Activated B cell treated with CpG ODN at 0.5 μM for 24 hours (primary cell): ENCODE measurements at places on chromosomes 11 and 22.

DNA sequence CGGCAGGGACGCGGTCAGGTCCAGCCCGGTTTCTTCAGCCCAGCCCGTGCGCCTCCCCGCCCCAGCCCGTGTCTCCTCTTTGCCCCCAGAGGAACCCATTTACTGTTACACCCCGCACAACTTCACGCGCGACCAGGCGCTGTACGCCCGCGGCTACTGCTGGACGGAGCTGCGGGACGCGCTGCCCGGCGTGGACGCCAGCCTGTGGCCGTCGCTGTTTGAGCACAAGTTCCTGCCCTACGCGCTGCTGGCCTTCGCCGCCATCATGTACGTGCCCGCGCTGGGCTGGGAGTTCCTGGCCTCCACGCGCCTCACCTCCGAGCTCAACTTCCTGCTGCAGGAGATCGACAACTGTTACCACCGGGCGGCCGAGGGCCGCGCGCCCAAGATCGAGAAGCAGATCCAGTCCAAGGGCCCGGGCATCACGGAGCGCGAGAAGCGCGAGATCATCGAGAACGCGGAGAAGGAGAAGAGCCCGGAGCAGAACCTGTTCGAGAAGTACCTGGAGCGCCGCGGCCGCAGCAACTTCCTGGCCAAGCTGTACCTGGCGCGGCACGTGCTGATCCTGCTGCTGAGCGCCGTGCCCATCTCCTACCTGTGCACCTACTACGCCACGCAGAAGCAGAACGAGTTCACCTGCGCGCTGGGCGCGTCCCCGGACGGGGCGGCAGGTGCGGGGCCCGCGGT is 6.5 kb downstream of the PANX2 start:
- DNase-seq = no peak

GRCh38 chr11:116688202-116688540 is 84.6 kb downstream of the BUD13 start:
- DNase-seq = no peak

- DNase-seq = no peak
Measured at GRCh38 chr11:27347359-27348339, 15.4 kb downstream of the CCDC34 start.

DNA sequence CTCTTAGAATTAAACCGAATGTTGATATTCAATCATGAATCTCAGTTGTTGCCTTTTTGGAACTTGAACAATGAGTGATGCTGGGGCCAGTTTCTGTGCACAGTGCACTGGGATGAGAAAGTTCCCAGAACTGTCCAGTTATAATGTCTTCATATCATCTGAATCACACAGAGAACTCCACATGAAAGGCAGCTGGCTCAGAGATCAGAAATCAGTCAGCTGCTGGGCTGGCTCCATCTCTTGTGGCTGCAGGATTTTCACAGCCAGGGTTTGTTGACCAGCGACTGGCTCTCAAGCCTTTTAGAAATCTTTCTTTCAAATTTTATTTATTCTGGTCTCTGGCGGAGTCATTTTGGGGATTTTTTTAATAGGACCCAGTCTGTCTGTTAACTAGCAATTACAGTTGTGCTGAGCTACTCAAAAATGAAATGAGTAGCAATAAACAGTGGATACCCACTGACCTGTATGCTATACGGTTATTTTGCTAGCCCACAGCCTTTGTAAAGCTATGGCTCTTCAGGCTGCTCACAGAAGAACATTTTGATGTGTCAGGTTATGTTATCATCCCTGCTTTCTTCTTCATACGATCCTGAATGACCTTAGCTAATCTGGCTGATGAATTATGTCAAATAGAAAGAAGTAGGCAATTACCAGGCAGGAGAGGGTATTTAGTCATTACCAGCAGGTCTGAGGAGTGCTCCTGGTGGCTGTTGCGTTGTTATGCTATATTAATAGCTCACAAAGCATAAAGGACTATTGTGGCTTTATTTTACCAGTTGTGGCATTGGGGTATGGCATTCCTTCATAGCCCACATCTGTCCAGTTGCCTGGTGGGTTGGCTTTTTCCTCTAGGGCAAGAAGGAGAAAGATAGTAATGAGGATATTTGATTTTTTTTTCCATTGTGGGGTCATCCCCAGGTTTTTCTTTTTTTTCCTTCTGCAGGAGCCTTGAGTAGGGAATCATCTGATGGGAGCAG is 3.6 kb downstream of the FAT3 start:
- no peak for DNase-seq

DNA sequence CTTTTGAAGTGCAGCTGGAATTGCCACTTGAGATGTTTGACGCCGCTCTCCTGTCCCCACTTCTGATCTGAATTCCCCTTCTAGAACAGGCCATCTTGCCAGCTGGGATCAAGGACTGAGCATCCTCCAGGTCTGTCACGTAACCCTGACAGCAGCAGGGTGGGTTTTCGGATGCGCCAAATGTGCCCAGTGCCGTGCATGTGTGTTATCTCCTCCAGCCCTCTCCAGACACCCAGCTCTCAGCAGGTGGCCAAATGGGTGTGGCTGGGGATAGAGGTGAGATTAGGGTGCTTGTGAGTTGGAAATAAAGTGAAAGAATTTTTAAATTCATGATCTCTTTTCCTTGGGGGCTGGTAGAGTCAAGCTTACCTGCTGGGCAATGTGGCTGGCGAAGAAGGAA is 3.3 kb downstream of the OSBP2 start:
- DNase-seq = no peak

- no peak for DNase-seq
Measured at GRCh38 chr22:23401910-23402274, 178.2 kb downstream of the IGLL1 start.

GRCh38 chr11:1916132-1916985 is 3.1 kb upstream of the TNNT3 start:
- DNase-seq = no peak

DNA sequence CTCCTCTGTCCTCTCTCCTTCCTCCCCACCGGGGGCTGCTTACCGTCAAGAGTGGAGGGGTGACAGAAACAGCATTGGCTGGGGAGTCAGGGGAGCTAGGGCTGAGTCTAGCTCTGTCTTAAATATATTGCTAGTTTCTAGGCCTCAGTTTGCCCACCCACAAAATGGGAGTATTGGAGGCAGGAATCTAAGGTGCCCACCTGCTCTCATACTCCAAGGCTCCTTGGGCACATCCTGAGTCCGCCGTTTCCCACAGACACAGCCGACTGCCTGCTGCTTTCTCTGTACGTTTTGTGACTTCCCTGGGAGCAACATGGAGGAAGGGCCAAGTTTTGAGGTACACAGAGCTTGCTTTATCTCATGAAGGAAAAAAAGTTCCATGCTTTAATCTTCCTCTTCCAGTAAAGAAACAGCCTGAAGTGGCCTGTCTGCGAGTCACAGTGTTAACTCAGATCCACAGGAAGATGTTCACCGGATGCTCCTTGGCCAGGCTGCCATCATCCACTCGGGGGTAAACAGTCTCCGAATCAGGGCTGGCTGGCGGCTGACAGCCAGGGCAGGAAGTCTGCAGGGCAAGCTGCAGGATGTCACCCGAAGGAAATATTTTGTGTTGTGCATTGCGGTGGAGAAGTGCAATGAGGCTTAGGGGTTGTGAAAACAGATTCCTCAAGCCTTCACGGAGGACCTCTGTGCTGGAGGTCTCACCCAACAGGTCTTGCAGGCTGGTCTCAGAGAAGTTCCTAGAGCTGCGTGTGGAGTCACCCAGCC is 11.0 kb upstream of the CERK start:
- DNase-seq = no peak

DNA sequence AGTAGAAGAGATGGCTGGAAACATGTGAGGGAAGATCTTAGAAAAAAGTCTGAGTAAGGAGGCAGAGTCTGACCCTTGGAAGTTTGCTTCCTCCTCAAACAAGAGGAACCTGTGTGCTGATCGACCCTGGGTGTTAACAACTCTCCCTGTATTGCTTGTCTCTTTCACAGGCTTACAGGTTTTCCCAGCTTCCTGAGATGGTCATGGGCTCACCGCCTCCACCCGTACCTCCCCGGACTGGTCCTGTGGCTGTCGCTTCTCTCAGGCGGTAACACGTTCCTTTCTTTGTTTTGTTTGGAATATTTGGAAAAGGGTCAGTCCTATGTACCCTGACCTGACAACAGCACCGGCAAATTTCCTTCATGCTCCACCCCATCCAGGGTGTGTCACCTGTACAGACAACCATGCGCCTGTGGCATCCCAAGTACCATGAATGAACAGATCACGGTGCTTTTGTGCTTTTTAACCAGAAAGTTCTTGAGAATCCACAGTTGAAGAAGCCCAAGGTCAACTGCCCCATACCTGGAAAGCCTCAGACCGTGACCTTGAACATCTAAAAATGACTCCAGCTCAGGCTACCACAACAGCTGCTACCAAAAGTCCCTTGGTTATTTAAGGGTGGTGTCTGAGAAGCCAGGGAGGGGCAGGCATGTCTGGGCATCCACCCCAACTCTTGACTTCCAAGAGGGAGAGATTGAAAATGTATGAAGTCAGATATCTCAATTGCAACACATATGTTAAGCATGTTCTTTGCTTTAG is 44.6 kb downstream of the C11orf91 start:
- no peak for DNase-seq

DNA sequence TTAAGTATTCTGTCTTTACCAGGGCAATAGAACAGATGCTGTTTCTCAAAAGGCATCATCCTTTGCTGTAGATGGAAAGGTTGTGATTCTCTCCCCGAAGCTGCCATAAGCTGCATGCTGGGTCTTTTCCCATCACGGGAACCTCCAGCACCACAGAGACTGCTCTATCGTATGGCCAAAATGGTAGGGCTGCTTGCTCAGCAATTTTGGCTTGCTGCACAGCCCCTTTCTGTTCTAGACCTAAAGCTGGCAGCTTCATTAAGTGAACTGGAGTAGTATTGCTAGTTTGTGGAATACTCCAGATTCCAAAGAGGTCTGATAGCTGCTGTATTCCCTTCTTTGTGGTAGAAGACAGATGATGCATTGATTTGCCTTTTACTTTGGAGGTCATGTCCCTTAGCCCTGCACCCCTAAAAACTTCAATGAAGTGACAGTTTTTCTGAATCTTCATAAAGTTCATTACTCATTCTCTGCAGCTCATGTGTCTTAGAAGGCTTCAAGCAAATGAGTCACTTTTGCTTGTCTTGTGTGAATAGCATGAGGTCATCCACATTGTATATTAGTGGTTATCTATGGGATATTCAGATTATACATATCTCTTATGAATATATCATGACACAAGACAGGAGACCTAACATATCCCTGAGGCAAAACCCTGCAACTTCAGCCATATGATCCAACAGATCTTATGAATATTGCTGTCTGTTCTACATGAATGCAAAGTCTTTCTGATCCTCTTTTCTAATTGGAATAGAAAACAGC is 245.3 kb downstream of the FAM76B start:
- DNase-seq = no peak

- no peak for DNase-seq
Measured at GRCh38 chr11:64373598-64373974, 14.6 kb downstream of the RPS6KA4 start.

GRCh38 chr22:42358643-42359558 is 73.3 kb downstream of the NFAM1 start:
- DNase-seq = no peak

GRCh38 chr11:69192301-69192721 is 36.6 kb downstream of the SMIM38 start:
- DNase-seq = no peak

DNA sequence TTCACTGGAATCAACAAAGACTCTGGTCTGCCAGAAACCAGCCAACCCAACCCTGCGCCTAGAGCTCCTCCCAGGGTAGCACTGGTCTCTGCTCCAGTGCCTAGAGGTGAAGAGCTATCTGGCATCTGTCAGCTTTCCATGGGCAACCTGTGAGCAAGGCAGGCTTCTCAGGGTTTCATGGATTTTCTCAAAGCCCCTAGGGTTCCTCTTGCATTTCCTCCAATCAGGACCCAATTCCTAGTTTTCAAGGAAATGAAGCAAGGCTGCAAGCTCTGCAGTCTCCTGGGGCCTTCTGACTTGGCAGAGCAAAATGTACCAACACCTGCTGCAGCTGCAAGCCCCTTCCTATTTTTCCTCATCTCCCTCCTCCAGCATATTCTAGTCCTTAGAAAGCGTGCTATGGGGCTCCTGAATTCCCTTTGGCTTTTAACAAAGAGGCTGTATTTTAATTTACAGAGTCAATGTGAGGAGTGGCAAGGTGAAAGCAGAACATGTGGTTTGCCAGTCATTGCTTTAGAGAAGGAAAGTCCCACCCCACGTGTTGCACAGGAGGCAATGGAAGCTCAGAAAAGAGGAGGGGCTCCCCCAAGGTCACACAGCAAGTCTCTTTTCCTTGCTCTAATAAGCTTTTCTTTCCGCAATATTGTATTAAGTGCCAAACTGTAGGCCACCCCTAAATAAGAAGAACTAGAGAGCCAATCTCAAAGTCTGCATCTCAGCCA is 33.0 kb upstream of the RIC3 start:
- DNase-seq = peak; percentile 36

DNA sequence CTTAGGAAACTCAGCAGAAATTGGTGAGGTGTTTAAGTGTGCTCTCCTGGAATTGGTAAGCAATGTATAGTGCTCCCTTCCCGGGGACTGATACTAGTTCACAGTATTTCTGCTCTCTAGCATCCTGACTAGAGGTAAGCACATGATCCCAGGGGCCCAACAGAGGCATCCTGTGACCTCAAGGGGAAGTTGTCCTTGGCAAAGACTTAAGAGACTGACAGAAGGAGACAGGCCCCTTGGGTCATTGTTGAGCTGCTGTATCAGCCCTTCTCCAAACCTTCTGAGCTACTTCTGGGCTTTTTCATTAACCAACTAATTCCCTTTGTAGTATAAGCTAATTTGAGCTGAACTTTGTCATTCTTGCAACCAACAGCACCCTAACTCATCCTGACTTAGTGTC is 4.3 kb upstream of the TBC1D22A start:
- no peak for DNase-seq

- no peak for DNase-seq
Measured at GRCh38 chr11:26842478-26843282, 120.8 kb upstream of the SLC5A12 start.

GRCh38 chr11:64138398-64138797 is 27.5 kb downstream of the MACROD1 start:
- no peak for DNase-seq
